Activated T-cell treated with anti-CD3 and anti-CD28 coated beads, Interleukin-2, amount 50 U/mL, for 72 hours (primary cell): ENCODE measurements at places on chromosomes 11 and 22. TPM values are rescaled to one million over a fixed set of nuclear protein-coding genes. Genes with fewer than 3 reads are reported as not detected.
A peak's percentile ranks its signal among the peaks of the same experiment; 100 is the strongest.

Gene CPT1B
- 85.3 TPM for total RNA-seq

- H3K4me1 ChIP-seq = no peaks in the 10 kb centered on the region
- no peak overlapping the region for H3K4me3 ChIP-seq
- no peaks in the 10 kb centered on the region for H3K36me3 ChIP-seq
- no peak overlapping the region for H3K27ac ChIP-seq
- no peak for DNase-seq
Measured at GRCh38 chr11:82653752-82654151, 79.9 kb downstream of the FAM181B start.

Gene MYBPC3
- total RNA-seq = not detected

Gene INS
- total RNA-seq = not detected

GRCh38 chr11:4851033-4851432 lies 2.0 kb upstream of the OR51S1 start:
- H3K27me3 ChIP-seq = peaks cover 7% of the 10 kb centered on the region
- no peak for DNase-seq

- H3K27me3 ChIP-seq = no peaks in the 10 kb centered on the region
- H3K4me1 ChIP-seq = peaks cover 7% of the 10 kb centered on the region
- H3K36me3 ChIP-seq = no peaks in the 10 kb centered on the region
- H3K27ac ChIP-seq = peak overlapping the region; percentile 51
Measured at GRCh38 chr11:128796270-128796669, 70.8 kb downstream of the KCNJ1 start.
